ENCODE measurements at places on chromosomes 2 and 18.
A peak's percentile ranks its signal among the peaks of the same experiment; 100 is the strongest.

GRCh38 chr2:109685453-109685852, 71.3 kb downstream of the SOWAHC start:
- no peak for DNase-seq

- DNase-seq: no peak
These were observed 52.0 kb upstream of the FAM171B start for GRCh38 chr2:186641807-186642321.

DNA sequence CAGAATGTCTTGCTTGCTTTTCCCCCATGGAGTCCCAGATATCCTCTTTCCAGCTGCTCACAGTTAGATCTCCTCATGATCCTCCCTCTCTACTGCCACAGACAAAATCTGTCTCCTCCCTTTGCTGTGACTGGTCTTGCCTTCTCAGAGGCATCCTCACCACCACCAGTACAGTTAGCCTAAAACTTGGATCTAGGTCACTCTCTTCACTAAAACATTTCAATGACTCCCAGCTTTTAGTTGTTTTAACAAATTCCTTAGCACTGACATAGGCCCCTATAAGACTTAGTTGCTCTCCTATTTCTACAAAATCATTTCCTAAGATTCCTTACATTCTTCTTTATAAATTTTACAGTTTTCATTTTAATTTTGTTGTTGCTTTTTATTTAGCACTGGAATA, 734.2 kb upstream of the CHAC2 start:
- no peak for DNase-seq

- DNase-seq: no peak
These were observed 35.6 kb upstream of the NDUFV2 start for GRCh38 chr18:9066817-9067306.

GRCh38 chr2:219291394-219291793, 12.2 kb downstream of the DNAJB2 start:
- DNase-seq: no peak

- DNase-seq: no peak
These were observed 313.2 kb downstream of the RND3 start for GRCh38 chr2:150174056-150174805.

DNA sequence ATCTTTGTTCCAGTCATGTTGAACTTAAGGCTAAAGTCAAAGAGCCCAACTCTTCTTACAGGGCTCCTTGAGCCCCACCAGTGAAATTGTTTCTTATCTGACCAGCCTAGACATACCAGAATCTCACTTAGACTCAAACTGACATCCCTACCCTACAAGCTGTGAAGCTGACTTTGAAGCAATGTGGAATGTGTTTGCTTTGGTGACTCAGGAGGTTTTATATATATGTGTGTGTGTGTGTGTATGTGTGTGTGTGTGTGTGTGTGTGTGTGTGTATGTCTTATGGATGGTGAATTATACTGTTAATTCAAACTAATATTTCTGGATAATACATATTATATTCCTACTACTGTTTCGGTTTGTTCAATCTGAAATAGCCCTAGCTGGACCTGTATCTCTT, 67.3 kb downstream of the CAMKMT start:
- DNase-seq: no peak

DNA sequence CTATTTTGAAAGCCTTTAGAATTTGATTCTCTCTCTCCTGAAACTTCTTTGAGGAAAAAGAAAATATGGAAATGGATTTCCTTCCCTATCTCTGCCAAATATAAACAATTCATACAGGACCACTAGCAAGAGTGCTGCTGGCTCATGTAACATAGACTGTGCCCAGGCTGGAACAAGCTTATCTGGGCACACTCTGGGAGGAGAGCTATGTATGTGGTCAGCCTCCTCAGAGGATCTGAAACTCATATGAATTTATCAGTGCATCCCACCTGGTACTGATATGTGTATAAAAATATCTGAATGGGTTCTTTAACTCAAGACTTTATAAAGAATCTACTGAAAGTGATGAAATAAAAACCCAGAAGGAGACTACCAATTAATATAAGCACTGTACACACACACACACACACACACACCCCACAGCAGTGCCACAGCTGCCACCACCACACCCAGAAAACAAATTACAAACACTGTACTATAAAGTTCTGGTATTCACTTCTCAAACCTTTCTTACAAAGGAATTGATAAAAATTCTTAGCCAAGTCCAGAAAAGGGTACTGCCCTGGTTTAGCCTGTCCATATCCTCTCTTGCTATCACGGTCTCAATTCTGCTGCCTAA, 115.6 kb downstream of the IRS1 start:
- DNase-seq: no peak

GRCh38 chr18:51668101-51668500, 470.6 kb upstream of the MEX3C start:
- peak; percentile 12 for DNase-seq

DNA sequence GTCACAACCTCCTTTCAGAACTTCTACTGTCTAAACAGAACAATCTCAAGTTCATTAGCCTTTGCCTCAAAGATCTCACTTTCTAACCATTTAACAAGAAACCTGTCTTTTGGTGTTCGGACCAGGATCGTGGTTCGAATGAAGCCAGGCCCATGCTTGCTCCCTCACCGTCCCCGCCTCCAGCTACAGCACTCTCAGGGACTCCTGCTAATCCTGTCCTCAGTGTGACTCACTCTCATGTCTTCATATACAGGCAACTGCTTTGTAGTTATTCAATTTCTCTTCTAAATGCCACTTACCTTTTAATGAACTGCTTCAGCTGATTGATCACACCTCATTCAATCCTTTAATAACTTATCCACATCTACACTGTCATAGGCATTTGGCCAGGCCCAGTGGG, 15.8 kb downstream of the SERTAD2 start:
- no peak for DNase-seq

GRCh38 chr2:216436383-216436782, 24.1 kb downstream of the SMARCAL1 start:
- DNase-seq: no peak

DNA sequence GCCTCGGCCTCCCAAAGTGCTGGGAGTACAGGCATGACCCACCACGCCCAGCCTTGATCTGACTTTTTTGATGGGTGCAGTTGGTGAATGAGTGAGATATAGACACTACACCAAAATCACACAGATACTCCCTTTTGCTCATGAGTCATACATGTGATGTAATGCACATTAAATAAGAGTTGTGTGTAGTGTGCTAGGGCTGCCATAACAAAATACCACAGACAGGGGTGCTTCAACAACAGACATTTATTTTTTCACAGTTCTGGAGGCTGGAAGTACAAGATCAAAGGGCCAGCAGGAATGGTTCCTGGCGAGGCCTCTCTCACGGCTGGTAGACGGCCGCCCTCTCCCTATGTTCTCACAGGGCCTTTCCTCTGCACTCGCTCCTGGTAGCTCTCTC, 46.6 kb downstream of the GBX2 start:
- DNase-seq: no peak

- DNase-seq: no peak
These were observed 431.1 kb upstream of the CDH2 start for GRCh38 chr18:28607991-28608390.

DNA sequence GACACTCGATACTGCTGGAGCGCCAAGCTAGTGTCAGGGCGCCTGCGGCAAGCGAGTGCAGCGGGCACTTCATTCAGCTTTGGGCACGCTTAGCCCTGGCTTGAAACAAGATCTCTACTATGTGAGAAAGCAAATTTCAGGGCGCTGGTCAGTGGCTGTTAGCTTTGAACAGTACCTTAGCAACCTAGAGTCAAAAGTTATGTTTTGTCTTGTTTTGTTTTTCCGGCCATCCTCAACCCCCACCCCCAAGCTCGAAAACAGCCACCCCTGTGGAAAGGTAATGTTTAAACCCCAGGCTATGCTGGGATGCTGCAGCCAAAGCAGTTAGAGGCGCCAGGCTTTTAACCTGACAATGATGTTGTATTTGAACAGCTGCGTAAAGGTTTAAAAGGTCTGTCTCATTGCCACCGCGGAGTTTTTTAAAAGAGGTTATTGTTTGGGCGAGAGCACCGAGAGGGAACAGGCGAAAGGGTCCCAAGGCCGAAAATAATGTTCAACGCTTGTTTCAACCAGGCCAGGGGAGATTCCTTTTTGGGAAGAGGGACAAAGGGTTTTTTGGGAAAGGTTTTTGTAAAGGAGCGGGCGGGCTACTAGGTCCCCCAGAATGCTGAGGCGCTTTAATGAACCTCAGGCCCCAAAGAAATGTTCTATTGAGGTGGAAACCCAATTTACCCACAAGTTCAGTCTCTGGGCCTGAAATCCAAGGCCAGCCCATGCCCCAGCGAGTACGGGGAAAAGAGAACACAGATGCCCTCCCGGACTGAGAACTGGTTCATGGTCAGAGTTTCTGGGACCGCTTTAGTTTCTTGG, 2.3 kb upstream of the HOXD10 start:
- no peak for DNase-seq

DNA sequence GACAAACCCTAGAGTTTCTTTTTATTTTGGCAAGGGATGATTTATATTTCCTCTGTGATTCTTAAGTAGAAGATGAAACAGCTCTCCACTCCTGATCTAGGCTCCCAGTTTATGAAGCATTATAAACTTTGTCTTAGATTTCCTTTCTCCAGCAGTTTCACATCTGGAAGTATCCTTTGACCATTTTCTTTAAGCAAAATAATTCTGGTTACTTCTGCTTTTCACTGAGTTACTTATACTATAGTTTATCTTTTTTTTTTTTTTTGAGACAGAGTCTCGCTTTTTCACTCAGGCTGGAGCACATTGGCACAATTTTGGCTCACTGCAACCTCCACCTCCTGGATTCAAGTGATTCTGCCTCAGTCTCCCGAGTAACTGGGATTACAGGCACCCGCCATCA, 45.5 kb downstream of the KCMF1 start:
- no peak for DNase-seq

GRCh38 chr2:180753809-180754761, 226.3 kb upstream of the UBE2E3 start:
- no peak for DNase-seq

DNA sequence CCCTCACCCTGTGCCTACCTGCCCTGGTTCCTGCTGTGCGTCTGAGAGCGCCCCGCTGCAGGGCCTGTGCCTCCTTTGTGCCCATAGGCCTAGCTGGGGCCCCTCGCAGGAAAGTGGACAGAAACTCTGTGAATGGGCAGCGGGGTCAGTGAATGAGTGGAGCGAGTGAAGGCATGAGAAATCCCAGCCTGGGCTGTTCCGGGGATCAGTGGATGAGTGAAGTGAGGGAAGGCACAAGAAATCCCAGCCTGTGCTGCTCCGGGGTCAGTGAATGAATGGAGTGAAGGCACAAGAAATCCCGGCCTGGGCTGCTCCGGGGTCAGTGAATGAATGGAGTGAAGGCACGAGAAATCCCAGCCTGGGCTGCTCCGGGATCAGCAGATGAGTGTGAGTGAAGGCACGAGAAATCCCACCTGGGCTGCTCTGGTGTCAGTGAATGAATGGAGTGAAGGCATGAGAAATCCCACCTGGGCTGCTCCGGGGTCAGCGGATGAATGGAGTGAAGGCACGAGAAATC, 2.0 kb downstream of the COLEC11 start:
- no peak for DNase-seq

- no peak for DNase-seq
These were observed 102.4 kb downstream of the STK39 start for GRCh38 chr2:168145011-168145410.

DNA sequence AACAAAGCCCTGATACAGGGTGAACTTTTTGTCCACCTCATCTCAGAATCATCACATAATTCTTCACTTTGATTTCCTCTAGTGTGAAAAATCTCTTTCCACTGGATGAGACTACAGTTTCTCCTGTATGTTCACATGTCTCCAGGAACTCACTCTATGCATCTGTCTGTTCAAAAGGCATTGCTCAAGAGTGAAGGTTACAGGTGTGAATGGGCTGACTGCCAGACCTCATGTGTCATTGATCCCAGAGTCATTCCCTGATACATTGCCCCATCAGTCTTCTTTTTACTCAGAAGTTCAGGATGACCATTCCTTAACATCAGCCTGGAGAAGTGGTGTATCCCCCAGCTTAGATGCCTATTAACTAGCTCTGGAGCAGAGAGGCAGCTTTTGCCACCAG, 4.4 kb upstream of the DSC3 start:
- DNase-seq: no peak

DNA sequence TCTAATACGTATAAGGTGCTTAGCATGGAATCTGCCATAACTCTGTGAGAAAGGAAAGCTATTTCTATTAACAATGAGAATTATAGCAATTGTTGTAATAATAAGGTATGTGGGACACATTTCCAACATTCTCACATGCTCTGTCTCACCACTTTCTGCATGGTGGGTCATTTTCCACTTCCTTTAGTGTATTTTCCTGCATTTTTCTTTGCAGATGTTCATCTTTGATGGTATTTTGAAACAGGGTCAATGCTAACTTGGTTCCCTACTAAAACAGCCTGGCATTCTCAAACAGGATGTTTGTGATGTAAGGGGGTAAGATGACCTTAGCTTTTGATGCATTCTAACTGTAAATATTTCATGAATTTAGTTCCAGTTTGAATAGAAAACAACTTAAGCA, 54.7 kb downstream of the MYO1B start:
- no peak for DNase-seq
